ENCODE measurements at places on chromosomes 5 and 9.

GRCh38 chr9:83182071-83182470, 119.1 kb upstream of the RASEF start:
- no peak for DNase-seq

GRCh38 chr5:79261897-79262296, 26.0 kb downstream of the JMY start:
- no peak for DNase-seq

GRCh38 chr9:264231-264630, 49.6 kb downstream of the DOCK8 start:
- DNase-seq: no peak

- DNase-seq: peak; percentile 75
These were observed 101.9 kb downstream of the CD180 start for GRCh38 chr5:67094476-67095300.

DNA sequence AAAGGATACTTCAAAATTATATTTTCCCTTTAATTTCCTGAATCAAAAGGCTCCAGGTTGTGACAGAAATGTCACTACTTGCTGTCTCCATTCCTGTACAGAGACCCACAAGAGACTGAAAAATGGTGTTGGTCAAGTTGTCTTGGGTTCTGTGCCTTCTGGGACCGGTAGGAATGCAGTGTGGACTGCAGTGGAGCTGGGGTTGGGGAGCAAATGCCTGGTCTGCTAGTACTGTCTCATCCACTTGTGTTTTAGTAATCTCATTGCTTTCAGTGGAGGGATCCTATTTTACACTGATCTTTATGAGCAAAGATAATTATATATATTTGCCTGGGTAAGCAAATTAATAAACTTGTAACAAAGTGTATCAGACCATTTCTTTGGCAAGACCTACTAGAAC, 24.2 kb upstream of the CATSPER3 start:
- no peak for DNase-seq

DNA sequence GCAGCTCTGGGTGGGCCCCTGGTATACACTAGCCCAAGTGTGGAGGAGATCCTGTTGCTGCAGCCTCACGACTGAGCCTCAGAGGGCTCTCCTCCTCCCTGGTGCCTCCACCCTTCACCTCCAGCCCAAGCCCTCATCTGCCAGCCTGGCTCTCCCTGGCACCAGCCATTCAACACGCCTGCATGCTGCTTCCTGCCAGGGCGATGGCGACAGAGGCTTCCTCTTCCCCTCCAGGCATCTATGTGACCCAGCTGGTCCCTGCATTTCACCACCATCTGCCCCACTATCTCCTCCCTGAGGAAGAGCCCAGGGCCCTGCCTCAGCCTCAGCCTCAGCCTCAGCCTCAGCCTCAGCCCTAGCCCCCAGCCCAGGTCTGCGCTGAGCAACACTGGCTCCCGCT, 54.8 kb upstream of the ANGPTL2 start:
- no peak for DNase-seq

DNA sequence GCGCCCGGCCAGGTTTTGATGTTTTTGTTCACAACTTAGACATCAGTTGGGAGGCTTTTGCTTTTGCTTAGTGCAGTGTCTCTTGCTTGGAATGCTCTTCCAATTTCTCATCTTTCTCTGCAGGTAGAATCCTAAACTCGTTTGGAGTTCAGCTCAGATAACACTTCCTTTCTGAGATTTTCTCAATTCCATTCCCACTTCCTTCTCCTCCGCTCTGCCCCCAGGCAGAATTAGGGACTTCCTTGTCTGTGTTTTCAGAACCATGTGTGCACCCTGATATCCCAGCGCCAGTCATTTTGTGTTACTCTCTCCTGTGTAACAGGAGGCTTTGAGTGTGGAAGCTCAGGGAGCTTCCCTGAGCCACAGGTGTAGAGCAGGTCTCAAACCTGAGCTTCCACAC, 171.0 kb downstream of the INSYN2B start:
- no peak for DNase-seq

GRCh38 chr5:137752905-137753690, 1.1 kb downstream of the HNRNPA0 start:
- DNase-seq: no peak

DNA sequence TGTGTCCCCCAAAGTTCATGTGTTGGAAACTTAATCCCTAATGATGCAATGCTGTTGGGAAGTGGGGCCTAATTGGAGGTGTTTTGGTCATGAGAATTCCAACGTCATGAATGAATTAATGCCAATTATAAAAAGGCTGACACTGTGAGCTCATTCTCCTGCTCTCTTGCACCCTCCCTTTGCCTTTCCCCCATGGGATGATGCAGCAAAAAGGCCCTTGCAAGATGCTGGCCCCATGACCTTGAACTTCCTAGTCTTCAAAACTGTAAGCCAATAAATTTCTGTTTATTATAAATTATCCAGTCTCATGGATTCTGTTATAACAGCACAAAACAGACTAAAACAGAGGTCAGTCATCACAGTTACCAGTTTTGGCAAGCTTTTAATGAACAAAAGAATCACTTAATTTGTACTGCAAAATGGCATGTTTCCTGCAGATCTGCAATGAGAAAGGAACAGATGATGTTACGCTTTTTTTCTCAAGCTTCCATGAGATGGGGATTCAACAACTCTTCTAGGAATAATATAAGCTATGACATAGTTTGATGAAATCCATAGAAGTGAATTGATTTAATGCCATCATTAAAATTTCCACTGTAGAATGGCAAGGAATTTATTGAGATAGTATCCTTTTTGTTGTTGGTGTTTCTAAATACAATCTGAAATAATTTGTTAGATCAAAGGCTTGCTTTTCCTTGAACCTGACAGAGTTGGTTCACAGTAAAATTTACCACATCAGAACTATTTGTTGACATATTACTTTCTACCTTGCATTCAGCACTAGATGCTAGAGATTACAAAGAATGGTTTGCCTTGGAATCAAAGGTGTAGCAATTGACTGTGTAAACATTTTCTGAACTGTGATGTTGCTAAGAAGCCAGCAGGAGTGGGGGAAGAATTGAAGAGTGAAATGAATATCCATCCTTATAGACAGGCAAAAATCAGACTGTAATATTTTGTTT, 29.3 kb upstream of the RFK start:
- no peak for DNase-seq

DNA sequence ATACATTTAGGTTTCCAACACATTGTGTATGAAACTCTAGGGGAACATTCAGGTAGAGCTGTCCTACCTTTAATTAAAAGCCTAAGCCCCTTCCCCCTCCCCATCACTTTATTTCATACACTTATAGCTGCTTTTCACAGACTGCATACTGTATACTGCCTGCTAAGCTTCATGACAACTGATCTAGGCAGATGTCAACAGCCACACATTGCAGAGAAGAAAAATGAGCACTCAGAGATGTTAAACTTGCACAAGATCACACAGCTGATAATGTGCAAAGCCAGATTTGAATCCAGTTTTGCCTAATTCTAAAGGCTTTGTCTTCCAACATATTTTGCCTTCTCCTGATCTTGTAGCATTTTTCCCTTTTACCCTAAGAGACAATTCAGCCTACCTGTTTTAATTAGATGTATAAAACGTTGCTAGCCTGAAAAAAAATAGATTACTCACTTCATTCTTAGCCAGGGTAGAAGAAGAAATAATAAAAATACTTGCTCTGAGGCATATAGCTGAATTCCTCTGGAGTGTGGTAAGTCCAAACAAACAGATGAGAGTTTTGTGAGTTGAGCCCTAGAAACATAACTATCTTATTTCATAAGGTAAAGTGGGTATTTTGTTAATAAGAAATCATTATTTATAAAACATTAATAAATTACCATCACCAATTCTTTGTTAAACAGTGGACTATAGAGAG, 56.9 kb upstream of the CAST start:
- DNase-seq: no peak

DNA sequence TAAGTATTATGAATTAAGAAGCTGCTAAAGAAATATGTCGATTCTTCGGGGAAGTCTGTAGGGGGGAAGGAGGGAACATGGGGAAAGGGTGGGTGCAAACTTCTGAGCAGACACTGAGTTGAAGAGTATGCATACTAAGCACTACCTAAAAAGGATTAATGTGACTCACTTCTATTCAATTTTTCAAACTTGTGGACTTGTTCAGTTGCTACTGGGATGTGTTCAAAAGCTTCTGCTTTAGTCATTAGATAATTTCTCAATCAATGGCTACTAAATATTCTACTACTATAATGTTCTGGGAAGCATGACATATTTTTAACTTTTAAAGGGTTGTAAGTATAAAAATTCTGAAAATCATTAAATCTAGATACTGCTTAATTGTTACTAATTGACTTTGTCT, 109.7 kb upstream of the FER start:
- no peak for DNase-seq

GRCh38 chr9:15622318-15622971, 69.6 kb downstream of the CCDC171 start:
- DNase-seq: peak; percentile 28

GRCh38 chr9:117649126-117649525, 55.1 kb upstream of the TLR4 start:
- no peak for DNase-seq

- DNase-seq: peak; percentile 25
These were observed 74.7 kb downstream of the HAPLN1 start for GRCh38 chr5:83645936-83646335.

GRCh38 chr5:4180703-4181102, 585.1 kb downstream of the IRX1 start:
- DNase-seq: no peak

- DNase-seq: no peak
These were observed 17.0 kb downstream of the C1QTNF2 start for GRCh38 chr5:160353379-160353778.

DNA sequence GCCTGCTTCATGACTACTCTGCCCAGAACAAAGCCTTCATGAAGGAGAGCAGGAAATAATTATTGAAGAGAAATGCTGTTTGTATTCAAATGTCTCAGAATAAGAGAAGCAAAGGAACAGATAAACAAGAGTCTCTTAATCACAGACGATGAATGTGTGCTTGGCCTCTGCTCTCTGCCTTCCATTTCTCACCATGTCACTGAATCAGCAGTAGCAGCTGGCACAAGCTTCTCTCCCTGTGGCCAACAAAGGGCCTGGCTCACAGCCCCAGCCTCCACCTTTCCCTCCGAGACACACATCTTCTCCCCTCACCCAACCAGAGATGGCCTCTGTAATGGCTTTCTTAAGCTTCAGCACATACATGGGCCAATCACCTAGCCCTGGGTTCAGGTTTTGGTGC, 128.1 kb upstream of the SLIT3 start:
- peak; percentile 79 for DNase-seq
